ENCODE measurements at places on chromosomes 7 and 10.

GRCh38 chr7:55235801-55236200 lies 129.3 kb upstream of the LANCL2 start:
- DNase-seq, result no peak

DNA sequence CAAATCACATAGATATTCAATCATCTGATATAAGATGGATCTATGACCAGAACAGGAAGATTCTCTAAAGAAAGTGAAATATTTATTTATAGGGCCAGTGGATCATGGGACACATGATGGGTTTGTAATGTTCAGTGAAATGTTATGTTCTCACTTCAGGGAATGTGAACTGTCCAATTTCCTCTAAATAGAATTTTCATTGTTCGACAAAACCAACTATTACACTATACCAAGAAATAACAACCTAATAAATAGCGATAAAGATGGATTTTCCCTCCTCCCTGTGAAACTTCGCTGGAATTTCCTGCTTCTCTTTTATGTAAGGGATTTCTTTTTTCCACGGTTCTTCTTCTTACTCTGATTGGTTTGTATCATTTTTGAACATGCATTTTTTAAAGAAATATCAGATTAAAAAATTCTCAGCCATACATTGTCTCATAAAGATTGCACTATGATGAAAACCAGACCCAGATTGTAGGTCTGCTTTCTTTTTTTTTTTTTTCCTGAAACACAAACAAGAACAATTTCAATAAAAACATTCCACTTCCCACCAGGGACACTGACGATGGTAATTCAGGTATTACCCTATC lies 139.8 kb upstream of the ZEB1 start:
- DNase-seq, result no peak

DNA sequence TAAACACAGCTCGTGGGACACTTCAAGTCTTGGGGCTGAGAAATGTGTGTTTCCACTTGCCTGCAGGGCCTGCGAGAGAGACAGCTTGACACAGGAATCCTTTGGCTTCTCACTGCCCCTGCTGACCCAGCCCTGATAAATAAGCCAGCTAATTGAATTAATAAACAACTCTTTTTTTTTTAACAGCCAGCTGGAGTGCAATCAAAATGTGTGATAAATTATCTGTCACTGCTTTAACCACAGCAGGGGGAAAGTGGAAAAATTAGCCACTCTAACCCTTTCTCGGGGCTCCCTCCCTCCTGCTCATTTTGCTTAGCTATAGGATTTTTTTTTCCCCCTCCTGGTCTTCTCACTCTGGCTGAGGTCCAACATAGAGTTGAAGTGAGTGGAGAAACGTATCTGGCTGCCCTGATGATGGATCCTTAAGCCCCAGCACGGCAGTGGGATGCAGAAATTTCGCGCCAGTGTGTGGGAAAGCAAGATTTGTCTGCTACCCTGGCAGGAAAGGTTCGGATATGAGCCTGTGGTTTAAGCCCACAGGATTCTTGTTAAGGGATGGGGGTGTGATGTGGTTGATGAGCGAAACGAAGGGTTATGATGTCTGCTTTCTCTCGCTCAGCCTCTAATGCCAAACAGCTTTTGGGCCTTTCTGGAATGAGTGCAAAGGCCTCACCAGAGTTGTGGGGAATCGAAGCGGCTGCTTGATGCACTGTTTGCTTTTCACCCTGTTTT lies 173.8 kb downstream of the TRIL start:
- DNase-seq, result no peak

- DNase-seq, result no peak
Measured at GRCh38 chr7:99843808-99844207, 16.0 kb downstream of the CYP3A43 start.

GRCh38 chr10:85795460-85795859 lies 571.1 kb downstream of the GRID1 start:
- DNase-seq, result no peak

- no peak for DNase-seq
Measured at GRCh38 chr7:94810496-94810895, 96.9 kb upstream of the PPP1R9A start.

GRCh38 chr10:69216577-69217118 lies 3.5 kb upstream of the HKDC1 start:
- no peak for DNase-seq

GRCh38 chr10:87596351-87596750 lies 63.3 kb upstream of the PAPSS2 start:
- DNase-seq, result no peak

GRCh38 chr7:911791-912480 lies 35.6 kb downstream of the GET4 start:
- no peak for DNase-seq

- DNase-seq, result no peak
Measured at GRCh38 chr7:141115965-141116364, 42.1 kb downstream of the TMEM178B start.

- DNase-seq, result peak; percentile 23
Measured at GRCh38 chr10:97498841-97499560, at the start of gene UBTD1. Gene UBTD1 (plus strand): TSS chr10:97498924. CDS start chr10:97499204, 280 bp downstream.

GRCh38 chr10:86203162-86203905 lies 163.3 kb downstream of the GRID1 start:
- peak; percentile 28 for DNase-seq

- DNase-seq, result no peak
Measured at GRCh38 chr7:77239471-77239870, 39.9 kb upstream of the FGL2 start.

DNA sequence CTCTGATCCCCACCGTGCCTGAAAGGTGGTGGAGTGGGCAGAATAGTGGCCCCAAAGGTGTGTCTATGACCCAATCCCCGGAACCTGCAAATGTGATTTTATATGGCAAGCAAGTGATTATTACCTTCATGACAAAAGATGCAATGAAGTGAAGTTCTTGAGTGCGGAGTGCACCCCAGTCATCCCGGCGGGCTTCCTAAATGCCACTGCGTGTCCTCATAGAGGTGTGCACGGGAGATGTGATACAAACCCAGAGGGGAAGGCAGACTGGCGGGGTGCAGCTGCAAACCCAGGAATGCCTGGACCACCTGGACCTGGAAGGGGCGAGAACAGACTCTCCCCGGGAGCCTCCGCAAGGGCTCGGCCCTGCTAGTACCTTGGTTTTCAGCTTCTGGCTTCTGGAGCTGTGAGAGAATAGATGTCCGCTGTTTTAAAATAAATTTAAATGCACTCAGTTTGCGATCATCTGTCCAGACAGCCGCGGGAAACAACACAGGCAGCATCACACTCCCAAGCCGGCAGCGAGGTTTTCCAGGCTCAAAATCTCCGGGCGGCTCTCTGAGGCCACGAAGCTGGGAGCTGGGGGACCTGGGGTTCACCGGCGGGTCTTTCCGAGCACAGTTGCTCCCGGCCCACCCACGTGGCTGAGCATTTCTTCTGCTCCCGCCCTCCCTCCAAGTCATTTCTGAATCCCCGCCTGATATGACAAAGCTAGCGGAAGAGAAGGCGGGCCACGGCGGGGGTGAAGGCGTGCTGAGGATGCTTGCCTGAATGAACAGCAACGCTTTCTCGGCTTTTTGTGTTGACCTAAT lies 50.4 kb upstream of the EBF3 start:
- no peak for DNase-seq

GRCh38 chr7:21429021-21429420 lies 1.1 kb downstream of the SP4 start:
- DNase-seq, result no peak

GRCh38 chr7:87672217-87672616 lies 44.0 kb downstream of the RUNDC3B start:
- no peak for DNase-seq

DNA sequence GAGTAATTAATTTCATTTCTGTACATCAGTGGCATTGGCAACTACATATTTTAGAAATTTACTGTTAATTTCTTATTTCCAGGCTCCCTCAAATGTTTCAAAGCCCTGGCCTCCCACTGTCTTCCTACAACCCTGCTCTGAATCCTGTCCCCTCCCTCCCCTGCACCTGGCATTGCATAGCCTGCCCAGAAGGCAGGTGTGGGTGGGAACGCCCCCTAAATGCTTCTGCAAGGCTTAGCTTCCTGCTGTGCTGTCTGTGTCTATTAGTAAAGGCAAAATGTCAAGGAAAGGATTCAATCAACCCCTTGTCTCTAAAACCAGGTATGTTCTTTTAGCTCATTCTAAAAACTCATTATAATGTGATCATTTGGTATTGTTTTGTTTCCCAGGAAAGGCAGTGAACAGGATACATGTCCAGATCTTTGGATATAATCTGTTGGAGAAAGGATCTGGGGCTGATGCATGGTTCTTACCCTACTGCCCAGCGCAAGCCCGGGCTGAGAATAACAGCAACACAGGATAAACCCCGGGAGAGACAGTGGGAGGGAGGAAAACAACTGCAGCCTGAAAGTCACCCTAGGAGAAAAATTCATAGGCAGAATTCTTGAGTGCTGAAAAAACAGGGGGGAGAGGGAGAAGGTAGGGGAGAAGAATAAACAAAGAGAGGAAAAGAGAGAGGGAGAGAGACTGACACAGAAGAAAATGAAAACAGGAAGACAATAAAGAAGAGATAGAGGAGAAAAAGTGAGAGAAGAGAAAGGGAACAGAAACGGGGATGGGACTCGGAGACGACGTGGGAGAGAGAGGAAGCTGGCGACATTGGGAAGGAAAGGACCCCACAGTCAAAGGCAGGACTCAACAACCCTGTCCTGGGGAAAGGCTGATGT lies 589 bp downstream of the ZNF488 start:
- DNase-seq, result no peak

DNA sequence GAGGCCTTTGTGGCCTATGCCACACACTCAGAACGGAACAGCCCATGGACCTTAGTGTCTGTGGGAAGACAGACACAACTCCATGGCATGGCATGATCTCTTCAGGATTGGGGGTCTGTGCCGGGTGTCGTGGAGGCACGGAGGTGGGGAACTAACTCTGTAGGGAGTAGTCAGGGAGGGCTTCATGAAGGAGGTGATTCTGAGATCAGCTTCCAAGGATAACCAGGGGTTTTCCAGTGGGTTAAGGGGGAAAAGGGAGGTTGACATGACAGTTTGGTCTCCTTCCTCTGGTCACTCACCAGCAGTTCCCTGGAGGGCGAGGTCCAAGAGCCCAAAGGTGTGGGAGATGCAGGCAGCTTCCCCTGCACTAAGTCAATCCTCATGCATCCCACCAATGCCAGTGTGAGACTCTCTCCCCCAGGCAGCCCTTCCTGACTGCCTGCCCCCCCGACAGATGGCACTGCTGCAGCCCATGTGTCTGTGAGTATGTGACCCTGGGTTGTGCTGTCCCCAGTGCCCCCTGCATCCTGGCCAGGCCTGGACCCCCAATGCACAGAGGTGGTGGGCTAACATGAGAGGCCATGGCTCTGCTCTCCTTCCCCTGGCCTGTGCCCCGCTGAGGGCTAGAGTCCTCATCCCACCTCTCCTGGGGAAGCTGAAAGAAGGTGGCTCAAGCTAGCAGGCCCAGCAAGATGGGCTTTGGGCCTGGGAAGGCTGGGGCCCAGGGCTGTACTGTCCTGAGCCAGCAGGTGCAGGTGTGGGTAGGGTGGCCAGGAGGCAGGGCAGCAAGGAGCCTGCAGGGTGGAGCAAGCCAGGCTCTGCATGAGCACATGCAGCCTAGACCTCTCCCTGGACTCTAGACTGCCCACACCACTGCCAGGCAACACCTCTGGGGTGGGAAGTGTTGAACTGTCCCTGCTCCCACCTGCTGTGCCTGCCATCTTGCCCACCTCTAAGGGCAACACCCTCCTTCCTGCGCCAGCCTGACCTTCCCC lies 39.7 kb downstream of the RASGEF1A start:
- DNase-seq, result no peak

DNA sequence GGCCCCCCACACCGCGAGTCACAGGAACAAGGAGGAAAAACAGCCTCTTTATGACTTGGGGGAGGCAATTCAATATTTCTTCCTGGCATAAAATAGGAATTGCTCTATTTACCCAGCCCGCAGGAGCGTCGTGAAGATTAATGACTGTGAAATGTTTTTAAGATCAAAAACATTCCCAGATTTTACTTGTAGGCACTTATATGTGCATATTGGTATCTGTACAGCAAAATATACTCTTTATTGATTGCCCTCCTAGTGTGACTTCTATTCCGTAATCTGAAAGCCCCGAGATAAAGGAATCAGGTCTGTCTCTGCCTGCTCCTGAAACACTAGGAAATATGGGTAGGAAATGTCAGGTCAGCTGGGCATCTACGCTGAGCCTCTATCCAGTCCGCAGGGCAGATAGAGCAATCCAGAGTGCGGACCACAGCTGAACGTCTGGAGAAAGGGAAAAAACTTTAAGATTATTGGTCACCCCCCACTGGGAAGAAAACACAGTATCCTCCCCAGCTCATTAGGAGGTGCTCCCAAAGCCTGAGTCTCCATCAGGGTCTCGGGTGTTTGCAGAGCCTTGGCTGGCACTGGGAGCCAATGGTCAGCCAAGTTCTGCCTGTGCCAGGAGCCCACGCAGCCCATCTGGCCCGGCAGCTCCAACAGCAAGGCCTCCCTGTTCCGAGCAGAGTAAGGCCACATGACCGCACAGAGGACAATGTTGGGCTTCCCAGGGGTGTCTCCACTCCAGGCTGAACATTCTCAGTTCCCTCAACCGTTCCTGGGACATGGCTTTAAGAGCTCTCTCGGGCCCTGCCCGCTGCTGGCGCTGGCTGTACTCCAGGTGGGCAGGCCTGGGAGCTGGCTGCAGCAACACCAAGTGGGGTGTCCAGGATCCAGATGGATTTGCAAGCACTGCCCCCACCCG lies 7.7 kb downstream of the CTBP2 start:
- peak; percentile 39 for DNase-seq

DNA sequence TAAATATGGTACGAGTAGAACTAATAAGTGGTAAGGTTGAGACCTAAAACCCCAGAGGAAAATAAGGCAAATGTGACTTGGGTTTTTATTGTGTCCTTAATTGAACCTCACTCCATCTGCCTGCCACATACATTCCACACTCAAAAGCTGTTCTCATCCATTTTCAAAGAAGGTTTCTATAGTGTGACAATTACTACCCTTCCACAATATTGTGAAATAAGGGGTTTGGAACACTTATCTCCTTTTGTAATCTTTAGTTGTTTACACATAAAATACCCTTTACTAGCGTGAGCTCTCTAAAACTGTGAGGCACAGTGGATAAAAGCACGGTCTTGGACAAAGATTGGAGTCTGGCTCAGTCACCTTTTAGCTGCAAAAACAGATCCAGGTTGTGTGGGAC lies 166.6 kb downstream of the THSD7A start:
- DNase-seq, result no peak

DNA sequence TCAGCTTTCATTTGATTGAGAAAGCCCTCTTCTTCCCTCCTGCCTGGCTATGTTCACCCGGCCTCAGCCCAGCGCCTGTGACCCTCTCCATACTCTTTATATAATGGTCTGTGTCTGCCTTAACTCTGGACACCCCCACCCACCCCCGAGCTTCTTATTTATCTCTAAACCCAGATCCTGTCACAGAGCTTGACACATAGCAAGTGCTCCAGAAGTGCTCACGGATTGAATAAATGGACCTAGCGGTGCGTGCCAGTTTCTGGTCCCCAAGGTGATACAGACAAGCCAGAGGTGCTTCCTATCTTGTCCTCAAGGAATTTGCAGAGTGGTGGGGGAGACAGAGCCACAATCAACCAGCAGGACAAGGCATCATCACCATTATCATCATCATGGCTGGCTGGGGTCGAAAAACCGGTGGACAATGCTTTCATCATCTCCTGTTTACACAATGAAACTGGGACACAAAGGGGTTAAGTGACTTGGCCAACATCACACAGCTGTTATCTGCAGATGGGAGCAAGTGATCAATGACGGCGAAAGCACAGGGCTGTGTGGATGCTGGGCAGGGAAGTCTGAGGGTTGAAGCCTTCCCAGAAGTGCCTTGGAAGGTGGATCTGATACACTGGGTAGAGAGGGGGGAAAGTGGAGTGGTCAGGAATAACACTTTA lies 2.2 kb upstream of the LOXL4 start:
- no peak for DNase-seq
